ENCODE measurements at places on chromosomes 7 and 10. TPM values are rescaled to one million over a fixed set of nuclear protein-coding genes. Genes with fewer than 3 reads are reported as not detected.

DNA sequence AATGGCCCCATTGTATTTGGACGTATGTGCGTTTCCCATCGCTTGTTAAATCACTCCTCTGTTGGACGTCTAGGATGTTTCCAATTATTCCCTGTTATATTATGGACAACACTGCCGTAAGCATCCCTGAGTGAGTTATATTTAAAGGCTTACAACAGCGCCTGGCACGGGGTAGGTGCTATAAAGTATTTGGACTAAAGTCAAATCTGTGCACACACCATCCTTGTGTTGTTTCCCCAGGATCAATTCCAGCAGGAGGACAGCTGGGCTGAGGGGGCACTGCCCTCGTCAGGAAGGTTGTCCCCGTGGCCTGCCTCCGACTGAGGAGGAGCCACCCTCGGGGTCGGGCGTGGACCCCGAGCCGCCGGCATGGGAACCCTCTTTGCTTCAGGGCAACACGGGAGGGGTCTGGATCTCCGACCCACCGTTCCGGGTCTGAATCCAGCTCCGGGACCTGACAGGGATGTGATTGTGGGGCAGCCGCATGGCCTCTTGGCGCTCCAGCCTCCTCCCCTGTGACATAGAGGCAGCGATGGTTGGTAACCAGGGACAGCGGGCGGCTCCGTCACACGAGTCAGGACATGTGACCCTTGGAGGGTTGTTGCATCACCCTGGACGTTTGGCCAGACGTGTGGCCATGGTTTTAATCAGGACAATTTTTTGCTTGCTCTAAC is 1.5 kb upstream of the JAKMIP3 start:
- no peak for DNase-seq

- no peak for DNase-seq
Measured at GRCh38 chr10:5958675-5959074, 18.7 kb downstream of the IL15RA start.

DNA sequence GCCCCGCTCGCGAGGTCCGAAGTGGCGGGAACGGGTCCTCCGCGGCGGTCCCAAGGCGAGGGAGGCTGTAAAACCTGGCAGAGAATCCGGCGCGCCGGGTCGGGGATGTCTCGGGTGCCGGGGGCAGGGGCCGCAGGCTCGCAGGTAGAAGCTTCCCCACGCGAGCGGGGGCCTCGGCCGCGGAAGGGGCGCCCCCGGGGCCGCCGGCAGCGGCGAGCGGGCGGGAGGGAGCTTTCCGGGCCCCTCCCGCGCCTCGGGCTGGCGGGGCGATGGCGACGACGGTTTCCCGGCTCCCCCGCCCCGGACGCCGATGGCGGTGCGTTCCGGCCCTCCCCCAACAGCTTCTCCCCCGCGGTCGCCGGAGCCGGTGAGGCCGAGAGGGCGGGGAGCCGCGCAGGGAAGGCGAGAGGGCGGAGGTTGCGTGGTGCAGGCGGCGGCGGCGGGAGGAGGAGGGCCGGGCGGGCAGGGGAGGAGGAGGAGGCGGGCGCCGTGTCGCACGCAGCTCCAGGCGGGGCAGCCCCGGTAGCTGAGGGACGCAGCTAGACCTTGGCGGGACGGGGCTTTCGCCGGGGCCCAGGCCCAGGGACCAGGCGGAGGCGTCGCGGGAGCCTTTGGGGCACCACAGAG is at the start of gene CUL1:
CUL1 (plus strand) TSS at position 507 of the 627 bp plus-strand sequence. CDS start 31,220 bp downstream, outside the sequence.
- peak; percentile 91 for DNase-seq

DNA sequence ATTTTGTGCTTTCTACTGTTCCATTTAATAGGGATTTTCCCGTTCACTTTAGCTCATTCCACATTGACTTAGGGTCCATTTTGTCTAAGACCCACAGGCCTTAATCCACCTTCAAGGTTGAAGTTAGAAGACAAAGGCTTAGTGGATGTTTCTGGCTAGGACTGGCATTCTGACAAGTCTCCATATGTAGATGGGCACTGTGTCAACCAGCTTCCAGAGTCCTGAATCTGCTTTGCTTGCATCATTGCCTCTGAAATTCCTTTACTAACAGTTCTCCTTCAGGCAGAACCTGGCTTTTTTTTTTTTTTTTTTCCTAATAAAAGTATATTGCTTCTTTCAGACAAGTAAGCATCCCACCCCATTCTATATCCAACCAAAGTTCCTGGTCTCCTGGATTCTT is 69.6 kb upstream of the PDCD4 start:
- DNase-seq: no peak

DNA sequence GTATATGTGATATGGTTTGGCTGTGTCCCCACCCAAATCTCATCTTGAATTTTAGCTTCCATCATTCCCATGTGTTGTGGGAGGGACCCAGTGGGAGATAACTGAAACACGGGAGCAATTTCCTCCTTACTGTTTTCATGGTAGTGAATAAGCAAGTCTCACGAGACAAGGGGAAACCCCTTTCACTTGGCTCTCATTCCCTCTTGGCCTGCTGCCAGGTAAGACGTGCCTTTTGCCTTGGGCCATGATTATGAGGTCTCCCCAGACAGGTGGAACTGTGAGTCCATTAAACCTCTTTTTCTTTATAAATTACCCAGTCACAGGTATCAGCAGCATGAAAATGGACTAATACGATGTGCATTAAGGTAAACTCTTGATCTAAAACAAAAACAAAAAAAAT is 357.1 kb upstream of the AOAH start:
- DNase-seq: no peak

- no peak for DNase-seq
Measured at GRCh38 chr7:11175887-11176286, 202.2 kb downstream of the PHF14 start.

GRCh38 chr10:110883924-110884323 is 12.2 kb downstream of the PDCD4 start:
- DNase-seq: no peak

DNA sequence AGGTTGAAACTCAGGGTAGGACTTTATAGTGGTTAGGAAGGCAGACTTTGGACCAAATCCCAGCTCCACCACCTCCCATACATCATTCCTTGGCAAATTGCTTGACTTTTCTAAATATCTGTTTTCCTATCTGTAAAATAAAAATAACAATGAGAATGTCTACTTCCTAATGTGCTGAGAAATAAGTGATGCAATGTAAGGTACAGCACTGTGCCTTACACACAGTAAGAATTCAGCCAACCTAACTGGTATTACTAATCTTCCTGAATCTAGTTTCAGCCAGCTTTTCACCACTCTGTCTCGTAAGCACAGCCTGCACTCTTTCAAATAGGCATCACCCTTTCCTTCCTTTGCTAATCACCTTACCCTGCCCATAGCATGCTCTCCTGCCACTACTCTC is 9.7 kb downstream of the PRLHR start:
- DNase-seq: no peak

- DNase-seq: no peak
Measured at GRCh38 chr10:119306986-119307392, 99.6 kb downstream of the GRK5 start.

DNA sequence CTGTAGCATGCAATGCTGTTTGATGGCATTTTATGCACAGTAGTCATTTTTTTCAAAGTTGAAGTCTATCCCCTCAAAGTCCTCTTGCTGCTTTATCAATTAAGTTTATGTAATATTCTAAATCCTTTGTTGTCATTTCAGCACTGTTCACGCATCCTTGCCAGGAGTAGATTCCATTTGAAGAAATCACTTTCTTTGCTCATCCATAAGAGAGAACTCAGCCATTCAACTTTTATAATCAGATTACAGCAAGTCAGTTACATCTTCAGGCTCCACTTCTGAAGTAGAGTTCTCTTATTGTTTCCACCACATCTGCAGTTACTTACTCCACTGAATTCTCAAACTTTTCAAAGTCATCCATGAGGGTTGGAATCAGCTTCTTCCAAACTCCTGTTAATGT is 32.3 kb downstream of the SDHAF3 start:
- DNase-seq: no peak

DNA sequence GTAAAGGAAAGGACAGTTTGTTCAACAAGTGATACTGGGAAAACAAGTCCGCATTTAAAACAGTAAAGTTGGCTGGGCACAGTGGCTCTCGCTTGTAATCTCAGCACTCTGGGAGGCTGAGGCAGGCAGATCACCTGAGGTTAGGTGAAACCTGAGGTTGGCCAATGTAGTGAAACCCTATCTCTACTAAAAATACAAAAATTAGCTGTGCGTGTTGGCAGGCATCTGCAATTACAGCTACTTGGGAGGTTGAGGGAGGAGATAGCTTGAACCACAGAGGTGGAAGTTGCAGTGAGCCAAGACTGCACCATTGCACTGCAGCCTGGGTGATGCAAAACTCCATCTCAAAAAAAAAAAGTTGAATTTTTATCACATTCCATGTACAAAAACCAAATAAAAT is 35.7 kb downstream of the ZNF92 start:
- no peak for DNase-seq

DNA sequence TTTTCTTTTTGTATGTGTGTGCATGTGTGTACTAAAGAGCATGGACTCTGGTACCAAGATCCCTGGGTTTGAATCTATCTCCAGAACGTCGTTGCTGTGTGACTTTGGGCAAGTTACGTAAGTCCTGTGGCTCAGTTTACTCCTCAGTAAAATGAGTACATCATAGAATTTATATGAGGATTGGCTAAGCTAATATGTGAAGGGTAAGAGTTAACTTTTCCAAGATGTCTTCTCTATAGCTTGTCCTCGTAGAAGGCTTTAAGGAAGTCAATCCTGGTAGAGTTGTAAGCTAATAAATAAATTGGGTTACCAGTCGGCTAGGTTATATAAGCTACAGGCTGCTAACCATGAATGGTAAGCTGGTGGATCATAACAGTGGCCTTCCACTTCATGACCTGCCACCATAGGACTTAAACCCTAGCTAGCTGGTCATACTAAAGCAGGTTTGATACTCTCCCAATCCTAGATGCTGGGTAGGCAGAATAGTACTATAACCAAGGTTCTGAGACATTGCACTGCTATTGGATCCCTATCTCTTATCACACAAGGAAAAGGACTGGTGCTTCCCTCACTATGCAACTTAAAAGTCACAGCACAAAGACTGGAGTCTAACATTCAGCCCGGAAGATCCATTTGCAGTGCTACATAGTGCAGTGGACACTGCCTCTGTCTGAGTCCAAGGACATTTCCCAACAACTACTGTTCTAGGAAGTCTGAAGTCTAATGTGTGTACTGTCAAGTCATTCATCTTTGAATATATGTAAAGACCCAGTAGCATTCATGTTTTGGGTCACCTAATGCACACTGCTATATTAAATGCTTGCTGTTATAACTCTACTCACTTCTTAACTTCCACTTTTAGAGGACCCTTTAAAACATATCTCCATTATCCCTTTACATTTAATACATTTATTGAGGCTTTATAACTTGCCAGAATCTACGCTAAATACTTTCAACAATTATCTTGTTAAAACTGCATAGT is 156.2 kb downstream of the CRPPA start:
- DNase-seq: no peak

DNA sequence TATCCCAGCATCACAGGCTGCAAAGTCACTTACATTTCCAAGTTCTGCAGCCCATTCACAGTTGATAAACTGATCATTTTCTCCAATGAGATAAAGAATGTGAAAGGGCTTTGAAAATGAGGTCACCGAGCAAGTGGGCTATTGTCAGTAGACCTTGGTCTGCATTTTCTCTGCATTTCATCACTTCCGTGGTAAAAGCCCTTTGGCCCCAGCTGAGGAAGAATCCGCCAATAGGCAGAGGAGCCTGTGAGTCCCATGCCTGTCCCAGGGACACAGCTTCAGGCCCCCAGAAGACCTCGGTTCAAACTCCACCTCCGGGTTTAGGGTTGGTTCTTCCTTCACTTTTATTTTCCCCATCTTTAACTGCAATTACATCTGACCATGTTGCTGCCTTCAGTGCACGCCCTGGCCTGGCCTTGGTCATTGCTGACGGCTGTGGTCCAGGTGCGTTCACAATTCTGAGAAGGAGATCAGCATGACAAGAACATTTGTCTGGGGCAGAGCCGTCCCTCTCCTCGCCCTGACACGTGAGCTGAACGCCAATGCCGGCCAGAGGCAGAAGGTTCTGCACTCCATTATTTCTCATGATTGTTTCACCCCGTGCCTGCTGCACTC is 292.5 kb downstream of the TCERG1L start:
- DNase-seq: no peak

DNA sequence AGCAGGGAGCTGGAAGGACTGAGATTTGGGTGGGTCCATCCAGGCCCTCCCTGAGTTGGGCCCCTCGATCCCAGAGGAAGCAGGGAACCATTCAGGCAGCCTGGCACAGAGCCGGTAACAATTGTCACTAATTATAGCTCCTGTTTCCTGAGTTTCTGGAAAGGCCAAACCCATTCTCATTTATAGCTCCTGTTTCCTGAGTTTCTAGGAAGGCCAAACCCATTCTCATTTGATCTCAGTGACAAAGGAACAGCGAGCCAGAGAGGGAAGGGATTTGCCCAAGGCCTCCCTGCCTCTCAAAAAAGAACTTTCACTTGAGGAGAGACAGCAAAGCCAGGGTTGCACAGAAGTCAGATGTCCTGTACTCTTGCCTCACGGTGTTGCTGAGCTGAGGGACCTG is 521.9 kb downstream of the TYW1 start:
- DNase-seq: no peak

- no peak for DNase-seq
Measured at GRCh38 chr10:13950543-13950939, 363.8 kb downstream of the PRPF18 start.

DNA sequence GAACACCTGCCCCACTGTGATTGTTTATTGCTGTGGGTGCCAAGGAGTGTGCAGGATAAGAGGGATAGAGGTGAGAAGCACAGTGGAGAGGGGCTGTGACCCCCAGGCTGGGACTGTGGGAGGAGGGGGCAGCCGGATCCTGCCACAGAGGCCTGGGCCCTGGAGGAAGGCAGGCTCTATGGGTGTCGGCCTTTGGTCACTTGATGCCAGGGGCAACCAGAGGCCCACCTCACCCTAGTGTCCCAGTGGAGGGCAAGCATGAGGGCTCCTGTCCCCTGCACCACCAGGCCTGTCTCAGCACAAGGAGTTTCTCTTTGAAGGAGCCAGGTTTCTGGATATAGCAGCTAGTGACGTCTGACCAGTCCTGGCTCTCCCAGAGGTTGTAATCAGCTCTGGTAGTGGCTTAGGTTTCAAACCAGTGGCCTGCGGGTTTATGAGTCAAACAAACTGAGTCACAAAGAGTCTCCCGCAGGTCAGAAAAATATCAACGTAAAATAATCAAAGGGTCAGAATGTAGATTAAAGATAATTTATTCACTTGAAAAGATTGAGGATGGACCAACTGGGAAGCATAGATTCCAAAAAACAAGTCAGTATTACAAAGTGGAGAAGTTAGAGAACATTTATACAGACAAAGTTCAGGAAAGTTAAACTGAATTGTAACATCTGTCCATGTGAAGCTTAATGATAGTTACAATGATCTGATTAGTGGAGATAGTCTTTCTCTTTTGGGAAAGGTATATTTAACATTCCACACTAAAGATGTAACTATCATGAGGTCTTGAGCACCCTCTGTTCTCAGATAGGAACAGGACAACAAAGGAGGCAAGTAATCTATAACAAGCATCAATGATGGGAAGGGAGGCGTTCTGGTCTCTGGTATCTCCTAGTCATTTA is 37.2 kb upstream of the ZNF488 start:
- no peak for DNase-seq

The WNT2 gene
- not detected for total RNA-seq

The MICALL2 gene
- total RNA-seq: 2.1 TPM

The ANKRD30A gene
- not detected for total RNA-seq

The SFTPD gene
- not detected for total RNA-seq

The OPALIN gene
- not detected for total RNA-seq

The SPDYE3 gene
- not detected for total RNA-seq

The SIRT1 gene
- 74.5 TPM for total RNA-seq

The TAS2R41 gene
- not detected for total RNA-seq

The CNTNAP2 gene
- total RNA-seq: 0.22 TPM

The MRPL32 gene
- 64.9 TPM for total RNA-seq
